ENCODE measurements at places on chromosomes 5 and 9.

DNA sequence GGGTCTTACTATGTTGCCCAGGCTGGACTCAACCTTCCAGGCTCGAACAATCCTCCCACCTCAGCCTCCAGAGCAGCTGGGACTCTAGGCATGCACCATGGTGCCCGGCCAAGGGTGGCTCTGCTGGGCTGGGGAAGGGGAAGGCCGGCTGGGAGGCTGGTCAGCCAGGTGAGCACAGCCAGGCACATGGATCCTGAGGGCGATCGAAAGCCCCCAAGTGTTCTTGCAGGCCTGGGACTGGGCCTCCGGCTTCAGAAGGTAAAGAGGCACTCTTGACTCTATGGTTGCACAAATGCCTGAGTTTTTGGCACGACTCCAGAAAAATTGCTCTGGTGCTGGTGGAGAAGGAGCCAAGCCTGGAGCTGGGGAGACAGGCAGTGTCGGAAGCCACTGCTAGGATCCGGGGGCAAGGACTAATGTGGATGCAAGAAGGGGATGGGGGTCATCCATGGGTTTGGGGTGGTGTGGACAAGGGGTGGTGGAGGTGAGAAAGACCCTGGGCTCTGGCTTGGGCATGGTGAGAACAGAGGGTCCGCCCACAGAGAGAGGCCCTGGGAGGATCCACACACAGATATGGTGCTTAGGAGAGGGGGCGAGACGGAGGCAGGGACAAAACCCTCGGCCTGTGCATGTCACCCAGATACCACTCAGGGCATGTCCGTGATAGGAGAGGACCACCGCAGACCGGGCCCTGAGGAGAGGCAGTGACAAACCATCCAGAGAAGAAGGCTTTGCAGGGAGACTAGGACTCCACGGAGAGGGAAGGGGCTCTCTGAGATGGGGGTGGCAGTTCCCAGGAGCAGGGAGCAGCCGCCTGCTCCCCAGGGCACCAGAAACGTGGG lies 51.1 kb upstream of the COL5A1 start:
- no peak for DNase-seq

DNA sequence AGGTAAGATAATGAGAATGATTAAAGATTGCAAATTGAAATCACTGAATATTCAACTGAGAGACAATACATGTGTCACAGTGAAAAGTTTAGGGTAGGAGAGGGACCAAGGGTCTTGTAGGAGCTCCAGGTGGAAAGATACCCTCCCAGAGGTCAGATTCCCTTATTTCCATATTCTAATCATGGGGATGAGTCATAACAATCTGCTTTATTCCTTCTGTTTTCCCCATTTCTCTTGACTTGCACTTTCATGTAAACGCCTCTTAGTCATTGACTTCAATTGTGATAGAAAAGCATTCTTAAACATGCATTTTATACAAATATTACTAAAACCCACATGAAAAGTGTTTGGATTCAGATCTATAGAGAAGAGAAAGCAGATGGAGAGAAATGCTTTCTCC lies 81.3 kb upstream of the CTSL start:
- DNase-seq: no peak

GRCh38 chr5:107127878-107128277 lies 542.9 kb downstream of the EFNA5 start:
- DNase-seq: no peak

DNA sequence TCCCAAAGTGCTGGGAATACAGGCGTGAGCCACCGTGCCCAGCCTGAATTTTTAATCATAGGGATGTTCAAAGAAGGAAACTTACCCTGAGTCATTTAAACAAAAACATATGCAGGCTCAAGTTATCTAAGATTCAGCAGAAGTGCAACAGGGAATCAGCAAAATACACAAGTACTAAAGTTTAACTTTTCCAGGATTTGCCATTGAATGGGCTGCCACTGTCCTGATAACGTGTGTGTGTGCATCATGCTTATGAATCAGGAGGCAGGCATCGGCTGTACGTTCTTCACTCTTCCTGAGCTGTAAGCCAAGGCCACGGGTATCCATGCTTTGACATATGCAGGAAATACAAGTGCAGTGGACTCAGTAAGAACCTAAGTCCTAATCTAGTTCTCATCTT lies 48.8 kb upstream of the FST start:
- no peak for DNase-seq

- DNase-seq: no peak
Observed at GRCh38 chr5:110545716-110546115, 180.8 kb downstream of the TMEM232 start.

GRCh38 chr9:129482521-129483414 lies 138.1 kb downstream of the C9orf50 start:
- peak; percentile 38 for DNase-seq

GRCh38 chr9:106670418-106670817 lies 192.5 kb upstream of the ZNF462 start:
- DNase-seq: no peak

- no peak for DNase-seq
Observed at GRCh38 chr9:80004714-80005113, 432.9 kb downstream of the TLE4 start.

DNA sequence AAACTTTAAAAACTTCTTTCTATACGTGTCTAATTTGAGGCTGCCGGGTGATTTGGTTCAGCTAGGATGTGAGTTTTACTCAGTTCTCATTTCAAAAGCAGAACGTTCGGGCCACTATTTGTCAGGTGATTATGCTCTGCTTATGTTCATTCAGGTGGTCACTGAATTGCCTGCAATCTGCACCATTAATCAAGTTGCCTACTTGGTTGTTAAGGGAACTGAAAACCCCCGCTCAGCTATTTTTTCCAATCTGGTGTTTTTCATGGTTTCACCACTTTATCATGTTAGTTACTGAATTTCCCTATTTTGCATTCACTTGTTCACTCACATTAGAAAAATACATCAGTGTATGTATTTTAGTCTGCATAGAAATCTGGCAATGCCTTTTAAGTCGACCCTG lies 523.0 kb downstream of the CSNK1G3 start:
- no peak for DNase-seq

DNA sequence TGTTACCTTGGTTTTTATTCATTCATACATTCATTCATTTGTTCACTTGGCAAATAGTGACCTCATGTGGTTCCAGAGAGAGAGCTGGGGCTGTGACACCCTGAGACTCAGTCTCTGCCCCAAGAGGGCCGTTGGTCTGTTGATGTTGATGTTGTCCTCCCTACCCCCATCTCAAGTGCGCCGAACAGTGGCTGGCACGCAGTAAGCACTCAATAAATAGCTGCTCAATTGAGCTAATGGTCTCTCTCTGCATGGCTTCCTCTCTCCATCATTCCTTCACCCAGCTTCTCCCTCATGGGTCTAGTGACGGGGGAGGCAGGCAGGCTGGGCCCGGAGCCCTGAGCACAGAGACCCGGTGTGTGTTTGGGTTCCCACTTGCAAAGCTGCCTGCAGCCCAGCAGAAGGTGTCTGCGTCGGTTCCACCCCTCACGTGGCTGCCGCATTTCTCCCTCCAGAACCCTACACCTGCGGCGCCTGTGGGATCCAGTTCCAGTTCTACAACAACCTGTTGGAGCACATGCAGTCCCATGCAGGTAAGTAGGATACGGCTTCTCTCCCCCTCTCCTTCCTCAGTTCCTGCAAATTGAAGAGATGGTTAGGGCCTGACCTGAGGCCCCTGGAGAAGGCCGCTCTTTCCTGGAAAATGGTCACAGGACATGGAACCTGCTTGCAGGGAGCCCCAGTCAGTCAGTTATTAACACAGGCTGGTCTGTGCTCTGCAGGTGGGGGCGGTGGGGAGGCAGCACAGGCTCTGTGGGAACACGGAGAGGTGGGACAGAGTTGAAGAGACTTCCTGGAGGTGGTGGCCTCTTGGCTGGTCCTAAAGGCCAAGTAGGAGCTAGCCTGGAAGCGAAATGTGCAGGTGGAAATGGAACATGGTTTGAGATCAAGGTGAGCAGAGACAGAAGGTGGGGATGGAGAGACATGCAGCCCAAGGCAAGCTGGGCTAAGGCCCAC lies 42.0 kb downstream of the AMBP start:
- DNase-seq: no peak

DNA sequence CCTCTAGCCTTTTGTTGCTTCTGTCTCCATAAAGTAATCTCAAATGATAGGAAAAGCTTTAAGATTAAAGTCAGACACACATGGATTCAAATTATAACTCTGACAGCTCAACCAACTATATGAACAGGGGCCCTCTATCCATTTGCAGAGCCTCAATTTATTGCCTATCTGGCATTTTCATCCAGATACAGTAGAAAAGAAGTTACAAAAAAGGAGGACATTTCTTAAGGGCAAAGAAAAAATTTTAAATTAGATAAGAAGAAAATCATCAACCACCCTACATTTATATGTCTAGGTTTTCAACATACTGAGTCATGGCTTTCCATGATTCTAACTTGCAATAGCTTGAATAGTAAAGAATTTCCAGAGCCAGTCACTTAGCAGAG lies 567.2 kb downstream of the CAAP1 start:
- no peak for DNase-seq
